ENCODE measurements at places on chromosomes 7 and 10.

- DNase-seq, result no peak
Observed at GRCh38 chr7:74707238-74707637, 49.7 kb downstream of the GTF2I start.

DNA sequence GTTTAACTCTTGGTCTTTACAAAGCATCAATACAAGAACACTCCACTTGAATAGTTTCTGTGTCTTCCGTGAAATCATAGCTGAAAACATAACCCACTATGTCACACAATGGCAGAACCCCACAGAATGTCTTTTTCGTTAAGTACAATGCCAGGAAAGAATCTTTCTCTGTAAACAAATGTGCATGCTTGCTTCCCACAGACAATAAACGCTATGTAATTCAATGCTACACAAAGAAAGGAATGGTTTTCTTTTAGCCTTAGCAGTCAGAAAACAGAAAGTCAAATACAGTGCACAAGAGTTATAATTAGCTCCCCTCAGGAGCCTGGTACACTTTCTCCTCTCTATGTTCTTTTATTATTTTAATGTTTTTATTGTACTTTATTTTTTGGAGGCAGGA lies 186.1 kb downstream of the SRPK2 start:
- no peak for DNase-seq

GRCh38 chr10:111590703-111591102 lies 513.9 kb downstream of the ADRA2A start:
- no peak for DNase-seq

- DNase-seq, result no peak
Observed at GRCh38 chr7:3922175-3922635, 621.2 kb downstream of the SDK1 start.

GRCh38 chr10:69908124-69908523 lies 106.4 kb downstream of the COL13A1 start:
- DNase-seq, result no peak

- DNase-seq, result no peak
Observed at GRCh38 chr10:89364531-89364930, 13.3 kb upstream of the IFIT1B start.

- no peak for DNase-seq
Observed at GRCh38 chr7:19957664-19958063, 184.2 kb upstream of the TMEM196 start.

DNA sequence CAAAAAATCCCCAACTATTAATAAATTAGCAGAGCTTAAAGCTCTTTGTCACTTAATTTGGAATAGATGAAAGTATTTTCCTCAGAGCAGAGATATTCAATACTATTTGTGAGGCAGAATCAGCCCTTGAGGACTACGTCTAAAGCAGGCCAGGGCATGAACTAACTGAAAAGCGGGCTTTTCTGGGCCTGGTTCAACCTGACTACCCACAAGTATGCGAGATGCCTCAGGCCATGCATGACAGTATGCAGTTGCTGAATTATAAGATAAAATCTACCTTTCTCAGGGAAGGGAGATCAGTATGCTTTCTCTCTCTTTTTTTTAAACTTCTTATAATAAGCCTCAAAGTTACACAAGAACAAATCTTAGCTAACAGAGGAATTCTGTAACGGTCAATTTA lies 20.1 kb downstream of the TMEM168 start:
- no peak for DNase-seq

- no peak for DNase-seq
Observed at GRCh38 chr7:46687203-46687602, 766.1 kb upstream of the IGFBP3 start.

DNA sequence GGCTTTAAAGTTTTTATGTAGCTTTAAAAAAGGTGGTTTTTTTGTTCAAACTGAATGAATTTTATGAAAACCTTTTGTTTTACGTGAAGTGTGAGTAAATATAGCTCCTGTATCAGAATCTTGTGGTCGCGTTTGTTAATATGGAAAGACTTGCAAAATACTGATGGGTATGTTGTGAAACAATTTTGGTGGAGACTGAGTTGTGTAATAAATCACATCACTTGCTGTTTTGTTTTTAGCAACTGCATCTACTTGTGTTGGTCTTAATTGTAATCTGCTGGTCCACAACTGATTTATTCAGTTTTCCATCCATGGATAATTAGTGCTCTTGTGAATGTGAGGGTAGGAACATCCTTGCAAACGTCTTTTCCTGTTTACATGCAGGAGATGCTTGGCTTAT lies 10.5 kb downstream of the PLXDC2 start:
- DNase-seq, result no peak

- DNase-seq, result no peak
Observed at GRCh38 chr10:15344876-15345285, 26.2 kb downstream of the FAM171A1 start.

DNA sequence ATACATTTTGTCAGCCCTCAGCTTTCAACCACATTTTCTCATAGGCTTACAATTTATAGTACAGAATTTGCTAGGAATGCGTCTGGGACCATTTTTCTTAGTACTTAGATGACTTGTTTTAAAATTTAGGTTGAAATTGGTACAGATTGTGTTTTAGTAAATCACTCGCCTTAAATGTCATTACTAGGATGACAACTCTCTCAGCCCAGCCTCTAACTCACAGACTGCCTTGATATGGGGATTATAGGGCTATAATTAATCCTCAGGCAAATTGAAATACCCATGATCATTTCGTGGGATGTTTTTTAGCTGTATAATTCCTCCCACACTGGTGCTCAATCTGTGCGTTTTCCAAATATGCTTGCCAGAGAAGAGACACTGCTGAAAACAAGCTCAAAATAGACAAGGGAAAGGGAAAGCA lies 299.7 kb upstream of the AKR1E2 start:
- no peak for DNase-seq

GRCh38 chr10:3926675-3927525 lies 141.9 kb upstream of the KLF6 start:
- no peak for DNase-seq

- no peak for DNase-seq
Observed at GRCh38 chr10:109957092-109957797, 33.9 kb upstream of the XPNPEP1 start.

DNA sequence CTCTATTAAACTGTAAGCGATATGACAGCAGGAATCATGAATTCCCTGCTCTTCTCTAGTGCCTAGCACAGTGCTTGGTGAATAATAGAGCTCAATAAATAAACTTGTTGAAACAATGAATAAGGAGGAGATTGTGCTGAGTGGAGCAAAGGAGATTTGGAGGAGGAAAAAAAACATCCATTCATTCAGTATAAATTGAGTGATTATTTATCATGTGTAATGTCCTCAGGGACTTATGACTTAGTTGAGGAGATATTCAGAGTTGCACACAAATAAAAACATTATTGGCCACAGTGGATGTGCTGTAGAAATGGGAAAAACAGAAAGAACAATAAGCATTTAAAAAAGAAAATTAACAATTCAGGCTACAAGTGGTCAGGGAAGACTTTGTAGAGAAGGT lies 125.7 kb downstream of the FOXP2 start:
- DNase-seq, result no peak

- DNase-seq, result no peak
Observed at GRCh38 chr10:5711642-5712041, 27.0 kb downstream of the TASOR2 start.

DNA sequence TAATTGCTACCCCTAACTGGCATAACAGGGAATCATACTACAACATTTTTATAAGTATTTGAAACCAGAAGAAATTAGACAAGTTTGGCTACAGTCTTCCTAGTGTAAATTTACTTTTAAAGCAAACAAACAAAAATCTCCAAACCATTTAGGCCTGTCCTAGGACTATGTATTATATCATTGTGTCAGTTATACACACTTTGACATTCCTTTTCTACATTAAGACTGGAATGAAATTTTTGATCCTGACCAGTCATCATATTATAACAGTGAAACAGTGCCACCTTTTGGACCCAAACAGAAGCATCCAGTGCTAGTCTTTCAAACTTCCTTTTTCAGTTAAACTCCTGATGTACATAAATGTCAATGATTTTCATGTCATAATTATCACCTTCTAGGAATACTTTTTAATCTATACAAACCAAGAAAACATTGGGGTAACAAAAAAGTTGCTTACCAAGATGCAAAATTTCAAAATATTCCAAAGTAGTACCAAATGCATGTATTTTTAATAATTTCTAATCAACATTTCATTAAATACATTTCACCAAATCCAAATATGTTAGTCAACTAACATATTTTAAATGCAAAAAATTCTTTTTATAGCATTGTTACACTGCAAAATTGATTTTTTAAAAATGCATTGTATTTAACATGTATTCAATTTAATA lies 75.7 kb downstream of the IMMP2L start:
- no peak for DNase-seq

GRCh38 chr7:55557666-55558188 lies 14.6 kb downstream of the VOPP1 start:
- DNase-seq, result no peak

DNA sequence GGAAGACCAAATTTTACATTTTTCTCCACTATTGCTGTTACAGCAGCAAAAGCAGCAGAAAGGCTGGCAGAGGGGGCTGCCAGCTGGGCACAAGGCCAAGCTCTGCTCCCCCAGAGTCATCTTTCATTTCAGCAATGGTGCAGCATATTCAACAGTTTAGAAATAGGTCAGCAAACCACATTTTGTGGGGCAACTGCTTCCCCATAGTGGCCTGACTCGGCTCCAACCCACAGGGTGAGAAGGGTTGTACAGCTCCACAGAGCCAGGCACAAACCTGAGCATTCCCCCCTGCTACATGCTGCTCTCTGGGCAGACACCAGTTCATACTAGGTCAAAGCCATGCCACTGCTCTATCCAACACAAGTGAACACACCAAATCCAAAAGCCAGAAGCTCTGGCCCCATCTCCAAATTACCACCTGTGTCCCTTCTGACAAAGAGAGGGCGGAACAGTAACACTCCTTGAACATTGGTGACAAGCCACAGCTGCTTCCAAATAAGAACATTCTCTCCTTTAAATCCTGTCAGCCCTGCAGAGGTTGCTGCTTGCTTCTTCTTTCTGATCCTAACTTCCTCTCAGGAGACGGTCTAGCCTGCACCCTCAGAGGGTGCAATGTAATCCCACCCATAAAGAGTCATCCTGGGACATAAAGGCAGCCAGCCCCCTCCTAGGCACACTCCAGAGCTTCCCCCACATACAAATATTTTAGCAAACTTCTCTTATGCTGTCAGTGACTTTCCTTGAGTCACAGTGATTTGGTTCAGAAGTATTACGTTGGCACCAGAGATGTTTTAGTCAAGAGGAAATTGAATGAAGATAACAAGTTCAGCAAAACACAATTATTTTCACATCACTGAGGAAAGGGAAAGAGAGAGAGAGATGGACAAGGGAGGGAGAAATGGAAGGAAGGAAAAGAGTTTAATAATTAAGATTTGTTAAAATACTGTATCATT lies 39.0 kb upstream of the SLIT1 start:
- DNase-seq, result no peak

GRCh38 chr10:119190954-119191785 lies 12.6 kb upstream of the PRDX3 start:
- no peak for DNase-seq

DNA sequence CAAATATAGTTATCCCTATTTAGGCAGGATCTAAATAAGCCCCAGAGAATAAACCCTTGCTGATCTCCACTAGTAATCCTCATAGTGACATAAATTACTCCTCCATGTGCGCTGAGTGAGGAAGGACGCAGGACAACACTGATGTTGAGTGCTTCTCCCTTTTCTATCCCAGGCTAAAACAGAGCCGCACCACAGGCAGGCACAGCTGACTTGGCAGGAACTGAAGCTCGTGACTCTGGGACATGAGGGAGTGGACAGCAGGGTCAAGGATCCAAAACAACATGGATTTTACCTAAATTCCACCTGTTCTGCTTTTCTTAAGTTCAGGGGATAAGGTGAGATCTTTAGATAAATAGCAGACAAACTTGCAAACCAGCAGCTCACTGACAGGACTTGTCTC lies 46.0 kb downstream of the VOPP1 start:
- DNase-seq, result no peak

DNA sequence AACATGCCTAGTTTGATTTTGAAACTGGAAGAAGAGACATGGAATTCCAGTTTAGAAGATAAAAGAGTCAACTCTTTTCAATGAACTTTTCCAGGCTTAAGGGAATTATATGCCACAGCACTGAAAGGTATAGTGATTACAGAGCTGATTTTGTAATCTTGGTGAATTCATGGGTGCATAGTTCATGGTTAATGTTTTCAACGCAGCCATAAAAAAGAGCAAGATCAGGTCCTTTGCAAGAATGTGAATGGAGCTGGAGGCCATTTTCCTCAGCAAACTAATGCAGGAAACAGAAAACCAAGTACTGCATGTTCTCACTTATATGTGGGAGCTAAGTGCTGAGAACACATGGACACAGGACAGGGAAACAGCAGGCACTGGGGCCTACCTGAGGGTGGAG lies 94.2 kb downstream of the CUBN start:
- DNase-seq, result no peak

- no peak for DNase-seq
Observed at GRCh38 chr7:29289156-29290021, 94.8 kb downstream of the CHN2 start.

DNA sequence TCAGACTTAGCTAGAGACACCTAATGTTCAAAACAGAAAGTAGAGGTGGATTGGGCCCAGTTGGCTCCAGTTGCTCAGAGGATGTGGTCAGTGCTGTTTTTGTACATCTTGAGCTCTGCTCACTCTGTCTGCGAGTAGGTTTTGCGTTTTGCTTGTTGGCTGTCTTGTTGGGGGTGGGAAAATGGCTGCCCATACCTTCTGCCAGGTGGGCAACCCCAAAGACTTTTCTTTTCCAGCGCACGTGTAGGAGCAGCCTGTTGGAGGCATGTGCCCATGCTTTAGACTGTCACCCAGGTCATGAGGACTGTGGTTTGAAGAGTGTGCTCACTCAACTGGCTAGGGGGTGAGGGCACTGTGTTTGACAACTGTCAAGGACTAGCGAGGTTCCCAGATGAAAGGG lies 73.9 kb downstream of the KAT6B start:
- no peak for DNase-seq

GRCh38 chr10:60479305-60480020 lies 89.8 kb upstream of the ANK3 start:
- no peak for DNase-seq

GRCh38 chr10:103763374-103764202 lies 91.8 kb downstream of the SH3PXD2A start:
- DNase-seq, result no peak

GRCh38 chr7:29091715-29092114 lies 54.6 kb downstream of the CPVL start:
- DNase-seq, result no peak

DNA sequence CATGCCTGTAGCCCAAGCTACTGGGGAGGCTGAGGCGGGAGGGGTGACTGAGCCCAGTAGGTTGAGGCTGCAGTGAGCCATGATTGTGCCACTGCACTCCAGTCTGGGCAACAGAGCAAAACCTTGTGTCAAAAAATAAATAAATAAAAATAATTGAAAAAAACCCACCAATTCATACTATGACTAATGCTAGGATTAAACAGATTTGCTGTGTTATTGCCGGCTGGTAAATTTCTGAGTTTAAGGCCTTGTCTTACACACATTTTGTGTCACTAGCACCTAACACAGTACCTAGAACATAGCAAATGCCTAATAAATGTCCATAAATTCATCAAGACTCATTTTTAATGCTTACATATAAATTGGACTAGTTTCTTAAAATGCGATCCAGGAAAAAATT lies 8.7 kb downstream of the ESYT2 start:
- no peak for DNase-seq

GRCh38 chr7:93799750-93800357 lies 90.7 kb downstream of the TFPI2 start:
- no peak for DNase-seq

- no peak for DNase-seq
Observed at GRCh38 chr10:69957886-69958555, 94.6 kb upstream of the MACROH2A2 start.

GRCh38 chr10:95429639-95430038 lies 131.5 kb downstream of the SORBS1 start:
- no peak for DNase-seq

Measured in stimulated activated CD4-positive, alpha-beta T cell treated with anti-CD3 and anti-CD28 coated beads, Interleukin-1b, Interleukin-23, amount 100 ng/mL, for 4 hours (primary cell).